ENCODE measurements at places on chromosomes 13 and 19.
A peak's percentile ranks its signal among the peaks of the same experiment; 100 is the strongest.

- DNase-seq = no peak
These were observed 110.9 kb upstream of the FRY start for GRCh38 chr13:31920727-31921100.

DNA sequence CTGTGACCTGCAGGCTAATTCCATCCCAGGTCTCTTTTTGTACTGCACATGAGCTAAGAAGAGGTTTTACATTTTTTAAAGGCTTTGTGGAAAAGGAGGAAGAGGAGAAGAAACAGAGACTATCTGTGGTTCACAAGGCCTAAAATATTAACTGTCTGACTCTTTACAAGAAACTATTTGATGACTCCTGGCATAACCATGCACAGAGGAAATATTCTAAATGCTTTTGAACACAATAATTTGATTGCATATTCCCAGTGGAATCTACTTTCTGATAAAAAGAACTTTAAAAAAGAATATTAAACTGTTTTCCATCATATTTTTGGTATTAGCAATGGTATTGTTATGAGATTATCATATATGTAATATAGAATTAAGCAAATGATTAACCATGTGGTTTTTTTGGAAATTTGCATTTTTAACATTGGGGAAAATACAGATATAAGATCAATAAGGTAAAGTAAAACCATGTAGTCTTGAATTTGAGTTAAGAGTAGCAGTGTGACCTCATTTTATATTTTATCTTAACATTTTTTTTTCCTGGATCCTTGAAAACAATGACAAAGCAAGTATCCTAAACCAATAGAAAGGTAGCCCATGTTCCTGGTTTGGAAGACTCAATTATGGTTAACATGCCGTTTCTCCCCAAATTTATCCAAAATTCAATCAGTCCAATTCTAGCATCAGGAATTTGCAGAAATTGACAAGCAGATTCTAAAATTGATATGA lies 251.0 kb downstream of the UQCRFS1 start:
- no peak for DNase-seq

DNA sequence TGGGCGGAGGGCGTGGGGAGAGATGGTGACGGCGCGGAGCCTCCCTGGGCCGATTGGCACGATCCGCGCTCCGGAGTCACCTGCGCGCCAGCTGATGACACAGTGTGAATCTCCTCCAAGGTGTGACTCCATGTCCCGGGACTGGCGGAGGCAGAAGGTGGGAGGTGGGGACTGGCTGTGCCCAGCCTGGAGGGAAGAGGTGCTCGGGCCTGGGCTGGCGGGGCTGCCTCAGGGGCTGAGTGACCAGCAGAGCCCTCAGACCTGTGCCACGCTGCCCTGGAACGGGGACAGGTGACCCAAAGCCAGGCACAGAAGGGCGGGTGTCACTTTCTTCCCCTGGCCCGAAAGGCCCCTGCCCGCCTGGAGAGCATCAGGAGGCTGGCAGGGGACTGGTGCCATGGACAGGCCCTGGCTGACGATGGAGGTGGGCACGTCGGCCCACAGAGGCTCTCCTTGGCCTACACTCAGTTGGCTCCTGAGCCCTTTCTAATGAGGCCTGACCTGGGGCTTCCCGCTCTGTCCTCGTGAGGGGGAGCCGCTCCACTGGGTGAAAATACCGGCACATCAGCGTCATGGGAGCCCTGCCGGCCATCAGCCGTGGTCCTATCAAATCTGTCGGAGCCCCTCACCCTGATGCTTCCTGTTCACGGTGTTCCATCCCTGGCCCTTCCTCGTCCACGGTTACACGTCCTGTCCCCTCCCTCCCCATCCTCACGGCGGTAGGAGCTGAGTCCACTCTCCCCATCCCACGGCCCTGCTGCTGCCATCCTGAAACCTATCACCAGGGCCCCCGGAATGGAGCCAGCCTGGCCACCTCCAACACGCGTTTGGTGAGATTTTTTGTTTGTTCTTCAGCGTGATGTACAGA lies 75.6 kb downstream of the SPACA7 start:
- no peak for DNase-seq

DNA sequence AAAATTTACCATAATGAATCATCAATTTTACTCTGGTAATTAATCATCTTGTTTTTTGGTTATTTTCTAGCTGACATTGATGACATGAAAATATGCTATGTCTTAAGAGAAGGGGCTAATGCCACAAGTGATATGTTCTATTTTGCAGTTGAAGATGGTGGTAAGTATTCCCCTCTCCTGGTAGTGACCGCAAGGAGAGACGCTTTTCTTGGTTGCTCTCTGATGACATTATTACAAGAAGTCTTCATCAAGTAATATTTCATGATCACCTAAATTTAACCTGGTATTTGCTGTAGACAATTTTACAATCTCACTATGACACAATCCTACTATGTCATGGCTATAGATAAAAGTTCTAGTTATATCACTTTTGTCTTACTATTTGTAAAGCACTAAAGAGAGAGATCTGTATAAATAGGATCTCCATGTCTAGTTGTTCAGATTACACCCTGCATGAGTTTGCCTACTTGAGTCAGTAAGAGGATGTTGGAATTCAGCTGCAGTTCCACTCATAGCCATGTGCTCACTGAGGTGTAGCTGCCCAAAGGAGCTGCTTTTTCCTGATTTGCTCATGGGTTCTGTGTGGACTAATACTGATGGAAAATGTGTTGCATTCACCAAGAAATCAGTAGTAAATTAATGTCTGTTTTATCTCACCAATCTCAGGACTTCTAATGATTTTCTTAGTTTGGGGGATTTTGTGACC lies 10.9 kb downstream of the FREM2 start:
- no peak for DNase-seq

- no peak for DNase-seq
These were observed 320.4 kb upstream of the OBI1 start for GRCh38 chr13:78979349-78979748.

DNA sequence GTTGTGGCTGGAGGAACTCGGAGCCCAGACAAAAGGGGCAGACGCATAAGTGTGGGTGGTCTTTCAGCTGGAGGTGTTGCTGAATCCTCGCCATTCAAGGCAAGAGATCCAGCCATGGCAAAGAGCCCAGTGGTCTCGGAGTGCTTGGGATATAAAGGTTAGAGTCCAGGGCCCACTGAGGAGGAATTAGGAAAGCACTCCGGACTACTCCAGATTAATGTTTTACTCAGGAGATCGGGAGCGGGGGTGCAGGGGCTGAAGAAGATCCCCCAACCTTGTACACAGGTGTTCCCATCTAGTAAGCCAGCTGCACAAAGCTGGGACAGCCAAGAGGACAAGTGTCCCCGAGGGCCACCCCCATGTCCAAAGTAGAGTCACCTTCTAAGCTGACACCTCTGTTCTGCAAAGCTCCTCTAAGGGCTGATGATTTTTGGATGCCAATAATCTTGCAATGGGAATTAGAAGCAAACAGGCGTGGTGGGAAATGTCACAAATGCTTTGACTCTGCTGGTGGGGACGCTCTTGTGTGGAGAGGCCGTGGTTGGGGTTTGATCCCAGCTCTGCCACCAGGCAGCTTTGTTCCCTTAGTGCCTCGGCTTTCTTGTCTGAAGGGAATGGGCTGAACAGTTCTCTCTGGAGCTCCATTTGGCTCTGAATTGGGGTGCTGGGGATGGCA lies 194.3 kb upstream of the SOX1 start:
- DNase-seq = no peak

GRCh38 chr13:33227927-33228647 lies 57.5 kb downstream of the STARD13 start:
- no peak for DNase-seq

- no peak for DNase-seq
These were observed 10.0 kb downstream of the ZNF383 start for GRCh38 chr19:37227996-37228395.

GRCh38 chr13:111005364-111005763 lies 90.5 kb upstream of the ANKRD10 start:
- DNase-seq = peak; percentile 56

- no peak for DNase-seq
These were observed 21.9 kb upstream of the MKNK2 start for GRCh38 chr19:2072757-2073551.

- DNase-seq = no peak
These were observed 164.9 kb downstream of the DLEU7 start for GRCh38 chr13:50678464-50679162.

- no peak for DNase-seq
These were observed 30.0 kb downstream of the MYO9B start for GRCh38 chr19:17105556-17105955.

DNA sequence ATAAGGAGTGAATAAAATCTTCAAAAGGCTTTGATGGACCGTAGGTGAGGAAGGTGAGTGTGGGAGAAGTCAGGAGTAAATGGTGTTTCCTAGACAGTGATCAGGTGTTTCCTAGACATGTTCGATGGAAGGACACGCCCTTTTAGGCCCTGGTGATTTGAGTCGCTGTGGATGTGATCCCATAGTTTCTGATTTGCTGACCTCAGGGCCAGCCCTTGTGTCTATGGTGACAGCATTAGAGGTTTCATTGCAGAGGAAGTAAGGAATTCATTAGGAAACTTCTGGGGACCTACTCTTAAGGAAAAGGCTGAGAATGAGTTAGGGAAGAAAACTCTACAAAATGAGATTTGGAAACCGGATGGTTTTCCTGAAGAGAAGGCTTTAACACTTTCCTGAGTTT lies 31.5 kb upstream of the RNF113B start:
- DNase-seq = no peak

DNA sequence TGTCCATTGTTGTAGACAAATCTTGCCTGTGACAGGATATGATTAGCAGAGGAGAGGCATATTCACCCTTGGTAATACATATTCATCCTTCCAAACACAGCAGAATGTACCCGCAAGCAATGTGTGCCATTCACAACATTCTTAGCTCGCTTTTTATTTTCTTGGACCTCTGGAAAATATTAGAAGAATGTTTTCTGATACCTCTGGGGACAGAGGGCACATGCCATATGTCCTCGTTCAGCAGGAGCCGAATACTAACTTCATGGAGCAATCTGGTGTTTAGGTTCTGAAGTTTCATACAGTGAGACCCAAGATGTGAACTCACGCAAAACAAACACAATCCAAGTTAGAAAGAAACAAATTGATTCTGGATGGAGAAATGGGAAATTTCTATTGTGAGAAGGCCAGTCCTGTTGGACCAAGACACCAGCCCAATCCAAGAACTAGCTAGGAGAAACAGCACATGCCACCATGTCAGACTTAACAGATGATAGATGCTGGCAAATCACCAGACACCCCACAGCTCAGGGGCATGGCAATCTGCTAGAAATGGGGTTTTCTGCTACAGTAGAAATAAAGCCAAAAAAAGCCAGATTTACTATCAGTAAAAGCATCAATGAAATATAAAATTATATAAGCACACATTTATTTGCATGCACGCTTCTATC lies 297.4 kb downstream of the DCLK1 start:
- DNase-seq = no peak

- DNase-seq = no peak
These were observed 7.7 kb upstream of the LRFN3 start for GRCh38 chr19:35928507-35928906.

DNA sequence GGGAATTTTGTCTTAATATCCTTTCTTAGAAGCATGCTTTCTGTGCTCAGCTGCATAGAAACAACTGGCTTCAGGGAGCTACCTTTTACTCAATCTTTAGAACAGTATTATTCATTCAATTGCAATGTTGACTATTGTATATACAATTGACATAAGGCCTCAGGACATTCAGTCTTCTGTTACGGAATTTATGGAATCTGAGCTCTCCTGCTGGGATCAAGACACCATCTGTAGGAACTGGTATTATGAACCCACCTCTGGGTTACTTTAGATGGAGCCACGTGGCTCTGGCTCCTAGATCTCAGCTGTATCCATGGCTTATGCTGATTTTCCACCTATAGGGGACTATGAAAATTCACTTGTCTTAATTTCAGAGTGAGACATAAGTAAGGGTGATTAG lies 716.2 kb upstream of the GPC6 start:
- no peak for DNase-seq

GRCh38 chr19:40613690-40614621 lies 12.8 kb downstream of the LTBP4 start:
- no peak for DNase-seq

- DNase-seq = peak; percentile 86
These were observed 254.1 kb upstream of the SOX21 start for GRCh38 chr13:94966422-94966955.

DNA sequence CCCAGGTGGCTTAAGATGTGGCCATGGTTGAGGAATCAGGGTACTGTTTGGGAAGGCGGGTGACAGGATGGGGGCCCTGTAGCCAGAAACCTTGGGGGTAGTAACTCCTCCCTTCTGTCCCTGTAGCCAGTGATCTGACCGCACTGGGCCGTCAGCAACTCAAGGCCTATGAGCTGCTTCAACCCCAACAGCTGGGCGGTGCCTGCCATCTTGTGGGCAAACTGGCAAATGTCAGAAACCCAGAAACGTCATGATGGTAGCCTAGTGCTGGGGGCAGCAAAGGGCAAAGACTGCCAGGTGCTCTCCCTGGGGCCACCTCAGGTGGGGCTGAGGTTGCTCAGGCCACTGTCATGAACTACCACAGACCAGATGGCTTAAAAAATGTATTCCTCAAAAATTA lies 3.5 kb downstream of the COPE start:
- DNase-seq = no peak

DNA sequence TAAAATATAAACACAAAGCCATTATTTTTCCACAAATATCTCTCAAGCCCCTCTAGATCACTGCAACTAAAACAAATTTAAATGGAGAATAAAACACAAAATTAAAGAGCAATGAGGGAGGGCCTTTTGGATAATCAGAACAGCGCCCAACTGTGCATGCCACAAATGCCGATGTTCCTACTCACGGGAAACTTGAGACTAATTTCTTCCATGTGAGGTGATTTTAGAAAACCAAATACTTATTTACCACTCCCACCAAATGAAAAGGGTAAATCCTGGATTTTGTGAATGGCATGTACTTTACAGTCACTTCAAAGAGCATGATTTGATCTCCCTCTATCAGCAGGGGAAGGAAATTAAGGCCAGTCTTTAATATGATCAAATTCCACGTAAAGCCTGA lies 74.8 kb downstream of the SLC7A1 start:
- DNase-seq = no peak

GRCh38 chr13:73985783-73986182 lies 148.4 kb downstream of the KLF12 start:
- DNase-seq = no peak

DNA sequence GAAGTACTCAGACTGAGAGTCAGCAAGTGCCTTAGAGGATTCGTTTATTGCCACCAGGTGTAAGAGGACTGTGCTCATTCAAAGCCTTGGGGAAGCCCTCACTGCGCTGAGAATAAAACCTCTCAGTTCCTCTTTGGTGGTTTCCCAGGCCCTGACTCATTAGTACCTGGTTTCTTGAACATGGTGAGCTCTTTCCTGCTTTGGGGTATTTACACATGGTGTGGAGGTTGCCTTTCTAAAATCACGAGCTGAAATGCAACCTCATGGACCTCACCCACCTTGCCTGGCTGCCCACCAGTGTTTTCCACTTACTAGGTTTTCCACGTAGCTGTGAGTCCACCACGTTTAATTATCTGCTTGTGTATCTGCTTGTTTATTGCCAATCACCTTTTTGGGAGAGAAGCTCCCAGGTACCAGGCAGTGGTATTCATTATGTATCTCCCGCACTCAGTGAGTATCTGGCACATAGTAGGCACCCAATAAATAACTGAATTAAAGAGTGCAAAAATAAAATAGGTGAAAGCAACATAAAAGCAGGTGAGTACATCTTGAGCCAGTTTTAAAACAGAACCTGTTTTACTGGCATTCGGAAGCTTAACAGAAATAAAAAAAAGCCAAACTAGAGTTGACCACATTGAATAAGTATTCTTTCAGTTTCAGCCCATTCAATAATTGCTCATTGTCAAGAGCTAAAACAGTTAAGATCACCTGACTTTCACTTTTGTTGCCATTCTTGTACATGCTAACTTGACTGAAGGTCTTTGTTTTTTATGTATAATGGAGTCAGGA lies 533.0 kb downstream of the MYO16 start:
- DNase-seq = peak; percentile 49

Data from SHP77 (cell line).